ENCODE measurements at places on chromosomes 5 and 9. TPM values are rescaled to one million over a fixed set of nuclear protein-coding genes. Genes with fewer than 3 reads are reported as not detected.

DNA sequence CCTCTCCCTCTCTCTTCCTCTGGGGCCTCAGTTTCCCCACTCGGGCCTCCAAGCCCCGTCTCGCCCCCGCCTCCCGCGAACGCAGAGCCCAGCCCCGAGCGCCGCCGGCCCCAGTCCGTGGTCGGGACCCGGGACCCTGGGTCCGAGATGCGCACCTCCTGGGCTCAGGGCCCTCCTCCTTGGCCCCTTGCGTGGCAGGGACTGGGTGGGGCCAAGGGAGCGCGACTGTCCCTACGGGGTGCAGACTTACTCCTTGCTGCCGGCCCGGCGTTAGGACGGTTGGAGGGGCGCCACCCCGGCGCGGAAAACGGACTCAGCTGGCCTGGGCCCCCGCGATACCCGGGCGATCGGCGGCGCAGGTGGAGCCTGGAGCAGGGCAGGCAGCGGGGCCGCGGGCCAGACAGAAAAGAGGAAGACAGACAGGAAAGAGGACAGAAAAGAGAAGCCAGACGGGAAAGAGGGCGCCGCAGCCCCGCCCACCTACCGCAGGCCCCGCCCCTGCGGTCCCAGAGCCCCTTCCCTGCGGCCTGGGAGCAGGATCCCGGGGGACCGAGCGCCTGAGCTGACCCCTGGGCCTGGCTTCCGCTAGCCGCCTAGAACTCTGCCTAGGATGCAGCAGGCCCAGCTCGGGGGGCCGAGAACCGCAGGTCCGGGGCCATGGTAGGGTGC, at the start of gene GBGT1:
TSS of gene GBGT1 (minus strand) at position 411 of the 669 bp plus-strand sequence. CDS start 1,502 bp downstream, outside the sequence.
- DNase-seq, result peak; percentile 87

DNA sequence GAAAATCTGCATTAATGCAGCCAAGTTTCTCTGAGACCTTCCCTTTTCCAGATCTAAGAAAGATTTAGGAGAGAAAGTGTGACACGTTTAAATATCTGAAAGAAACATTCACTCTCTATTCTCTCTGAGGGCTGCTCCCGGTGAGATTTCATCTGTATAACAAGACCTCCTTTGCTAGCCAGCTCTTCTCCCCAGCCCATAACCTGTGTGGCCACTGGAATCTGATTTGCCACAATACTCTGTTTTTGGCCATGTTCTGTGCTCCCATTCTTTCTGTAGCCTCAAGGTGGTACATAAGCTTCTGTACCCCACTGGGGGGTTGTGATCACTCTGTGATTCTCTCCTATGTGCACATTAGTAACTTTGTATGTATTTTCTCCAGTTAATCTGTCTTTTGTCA, 291.0 kb upstream of the SEMA6A start:
- no peak for DNase-seq

GRCh38 chr9:99438596-99438995, 216.5 kb downstream of the SEC61B start:
- DNase-seq, result no peak

Gene FOXD4L5
- 0.38 TPM for total RNA-seq

Gene ZSWIM6
- total RNA-seq, result 18.1 TPM

- DNase-seq, result no peak
Observed at GRCh38 chr5:74226716-74227485, 413.6 kb downstream of the ENC1 start.

DNA sequence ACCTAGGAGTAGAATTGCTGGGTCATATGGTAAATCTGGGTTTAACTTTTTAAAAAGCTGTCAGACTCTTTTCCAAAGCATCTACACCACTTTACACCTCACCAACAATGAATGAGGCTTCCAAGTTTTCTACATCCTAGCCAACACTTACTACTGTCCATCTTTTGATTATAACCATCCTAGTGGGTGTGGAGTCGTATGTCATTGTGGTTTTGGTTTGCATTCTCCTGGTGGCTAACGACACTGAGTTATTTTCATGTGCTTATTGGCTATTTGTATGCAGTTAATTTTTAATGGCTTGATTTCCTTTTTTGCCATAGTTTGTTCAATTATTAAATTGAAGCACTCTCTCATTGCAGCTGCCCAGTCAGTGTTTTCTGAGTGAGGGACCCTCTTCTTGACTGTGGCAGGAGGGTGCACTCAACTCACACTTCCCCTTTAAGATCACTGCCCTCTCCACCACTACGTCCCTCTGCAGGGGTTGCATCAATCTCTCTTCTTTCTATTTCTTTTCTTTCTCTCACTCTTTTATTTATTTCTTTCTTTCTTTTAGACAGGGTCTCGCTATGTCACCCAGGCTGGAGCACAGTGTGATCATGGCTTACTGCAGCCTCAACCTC, 182.3 kb downstream of the C9orf152 start:
- DNase-seq, result no peak

DNA sequence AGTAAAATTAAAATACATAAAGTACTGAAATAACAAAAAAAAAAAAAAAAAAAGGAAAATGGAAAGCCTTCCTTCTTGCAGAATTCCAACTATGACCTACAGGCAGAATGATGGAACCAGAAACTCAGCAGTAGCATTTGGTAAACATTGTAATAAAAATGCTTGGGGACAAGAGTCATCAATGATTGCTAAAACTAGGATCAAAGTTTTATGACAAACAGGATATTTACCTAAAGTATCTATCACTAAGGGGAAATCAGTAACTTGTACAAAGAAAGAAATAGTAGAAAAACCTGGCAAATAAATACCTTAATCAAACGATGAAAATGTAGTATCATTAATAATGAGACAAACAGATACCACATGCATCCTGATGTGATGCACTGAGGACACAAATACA, 17.5 kb downstream of the ERMP1 start:
- DNase-seq, result no peak

- no peak for DNase-seq
Observed at GRCh38 chr5:42483472-42484154, 60.4 kb downstream of the GHR start.

GRCh38 chr9:90219548-90220118, 423.0 kb downstream of the DIRAS2 start:
- peak; percentile 56 for DNase-seq

Gene LCN9
- total RNA-seq, result not detected

- DNase-seq, result no peak
Observed at GRCh38 chr5:15676591-15676990, 176.6 kb downstream of the FBXL7 start.

DNA sequence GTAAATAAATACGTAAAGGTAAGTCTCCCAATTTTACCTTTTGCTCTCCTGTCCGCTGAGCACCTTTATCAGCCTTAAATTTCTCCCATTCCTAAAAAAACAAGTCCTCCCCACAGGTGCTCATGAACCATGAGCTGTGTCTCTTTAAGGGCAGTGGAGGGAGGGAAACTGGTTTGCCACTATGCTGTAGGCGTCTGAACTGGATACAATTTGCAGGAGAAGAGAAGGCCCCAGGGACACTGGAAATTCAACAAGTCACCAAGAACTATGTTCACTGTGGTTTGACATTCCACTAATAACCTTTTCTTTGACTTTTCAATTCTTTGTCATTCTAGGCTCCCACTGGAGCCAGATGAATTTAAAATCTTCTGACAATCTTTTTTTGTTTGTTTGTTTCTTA, 72.2 kb downstream of the LHFPL2 start:
- DNase-seq, result no peak

GRCh38 chr9:12666813-12667212, 26.4 kb upstream of the TYRP1 start:
- DNase-seq, result no peak

Data from lower lobe of right lung (tissue), 2 donors.